NCI-H526 treated with DMSO at 0.1 percent for 48 hours (cell line): ENCODE measurements at places on chromosomes 16 and 17.

DNA sequence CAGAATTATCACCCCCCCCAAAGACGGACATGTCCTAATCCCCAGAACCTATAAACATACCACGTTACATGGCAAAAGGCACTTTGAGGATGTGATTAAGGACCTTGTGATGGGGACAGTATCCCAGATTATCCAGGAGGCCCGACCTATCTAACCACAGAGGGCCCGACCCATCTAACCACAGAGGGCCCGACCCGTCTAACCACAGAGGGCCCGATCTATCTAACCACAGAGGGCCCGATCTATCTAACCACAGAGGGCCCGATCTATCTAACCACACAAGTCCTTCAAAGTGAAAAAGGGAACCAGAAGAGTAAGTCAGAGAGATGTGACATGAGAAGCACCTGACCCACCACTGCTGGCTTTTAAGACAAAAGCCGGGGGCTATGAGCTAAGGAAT is 56.8 kb downstream of the ANKFY1 start:
- DNase-seq = no peak

DNA sequence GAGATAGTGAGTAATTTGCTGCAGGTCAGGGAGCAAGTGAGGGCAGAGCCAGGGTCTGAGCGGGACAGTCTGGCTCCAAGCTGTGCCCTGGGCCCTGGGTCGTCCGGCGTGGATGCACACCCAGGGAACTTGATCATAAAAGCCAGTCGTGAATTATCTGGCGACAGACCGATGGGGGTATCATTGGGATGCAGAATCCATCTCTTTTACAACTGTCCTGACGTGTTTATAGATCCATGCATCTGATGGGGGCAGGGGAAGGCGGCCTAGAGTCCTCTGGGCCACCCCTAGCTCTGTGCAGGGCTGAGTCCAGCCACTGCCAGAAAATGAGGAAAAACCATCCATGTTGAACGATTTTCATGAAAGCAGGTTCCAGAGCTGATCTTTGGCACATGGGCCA is 332.8 kb downstream of the C16orf95 start:
- no peak for DNase-seq

GRCh38 chr17:29238133-29238850 is 8.4 kb upstream of the CRYBA1 start:
- DNase-seq = no peak

DNA sequence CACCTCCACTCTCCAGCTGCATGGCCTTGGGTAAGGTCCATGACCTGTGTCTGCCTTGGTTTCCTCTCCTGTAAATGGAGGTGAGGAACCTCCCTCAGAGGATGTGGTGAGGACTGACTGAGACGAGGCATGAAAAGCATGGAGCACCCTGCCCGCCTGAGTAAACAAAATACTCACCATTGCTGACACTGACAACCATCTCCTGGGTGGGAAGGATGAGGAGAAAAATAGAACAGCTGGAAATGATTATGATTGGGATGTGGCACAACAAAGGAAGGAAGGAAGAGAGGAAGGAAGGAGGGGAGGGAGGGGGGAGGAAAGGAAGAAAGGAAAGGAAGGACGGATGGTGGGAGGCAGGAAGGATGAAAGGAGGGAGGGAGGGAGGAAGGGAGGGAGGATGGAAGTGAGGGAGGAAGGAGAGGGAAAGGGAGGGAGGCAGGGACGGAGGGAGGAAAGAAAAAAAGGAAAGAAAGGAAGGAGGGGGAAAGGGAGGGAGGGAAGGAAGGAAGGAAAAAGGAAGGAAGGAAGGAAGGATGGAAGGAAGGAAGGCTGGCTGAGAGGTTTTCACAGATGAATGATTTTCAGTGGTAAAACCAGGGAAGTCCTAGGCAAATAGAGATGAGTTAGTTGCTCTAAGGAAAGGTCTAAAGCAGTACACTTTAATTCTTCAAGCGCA is 276.5 kb upstream of the XYLT1 start:
- DNase-seq = no peak

- DNase-seq = peak; percentile 69
Measured at GRCh38 chr17:80498242-80498919, 22.0 kb upstream of the NPTX1 start.

GRCh38 chr17:56821847-56822534 is 11.7 kb downstream of the C17orf67 start:
- DNase-seq = no peak
